ENCODE measurements at places on chromosomes 2 and 18. TPM values are rescaled to one million over a fixed set of nuclear protein-coding genes. Genes with fewer than 3 reads are reported as not detected.
A peak's percentile ranks its signal among the peaks of the same experiment; 100 is the strongest.

DNA sequence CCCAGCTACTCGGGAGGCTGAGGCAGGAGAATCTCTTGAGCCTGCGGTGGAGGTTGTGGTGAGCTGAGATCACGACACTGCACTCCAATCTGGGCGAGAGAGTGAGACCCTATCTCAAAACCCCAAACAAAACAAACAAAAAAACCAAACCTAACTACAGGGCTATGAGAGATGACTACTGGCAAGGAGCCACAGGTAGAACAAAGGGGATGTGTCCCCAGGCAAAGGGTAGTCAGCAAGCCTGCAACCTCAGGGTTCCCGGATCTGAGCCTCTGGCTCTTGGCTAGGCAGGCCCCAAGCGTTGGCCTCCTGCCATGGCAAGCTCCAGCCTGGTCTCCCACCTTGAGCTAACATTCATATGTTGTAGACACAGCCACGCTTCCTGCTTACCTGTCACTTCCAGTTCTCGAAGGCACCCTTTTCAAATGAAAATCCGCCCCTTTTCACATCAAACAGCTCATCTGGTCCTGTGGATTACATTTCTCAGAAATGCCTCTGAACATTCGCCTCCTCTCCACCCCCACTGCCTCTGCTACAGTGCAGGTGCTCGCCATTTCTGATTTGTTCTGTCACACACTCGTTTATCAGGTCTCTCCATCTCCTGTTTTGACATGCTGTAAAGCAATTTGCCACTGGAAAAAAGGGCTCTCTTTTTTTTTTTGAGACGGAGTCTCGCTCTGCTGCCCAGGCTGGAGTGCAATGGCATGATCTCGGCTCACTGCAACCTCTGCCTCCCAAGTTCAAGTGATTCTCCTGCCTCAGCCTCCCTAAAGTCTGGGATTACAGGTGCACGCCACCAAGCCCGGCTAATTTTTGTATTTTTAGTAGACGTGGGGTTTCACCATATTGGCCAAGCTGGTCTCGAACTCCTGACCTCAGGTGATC lies 13.1 kb upstream of the ACTR3 start:
- H3K4me3 ChIP-seq = no peak overlapping the region
- H3K4me1 ChIP-seq = peaks cover 19% of the 10 kb centered on the region

DNA sequence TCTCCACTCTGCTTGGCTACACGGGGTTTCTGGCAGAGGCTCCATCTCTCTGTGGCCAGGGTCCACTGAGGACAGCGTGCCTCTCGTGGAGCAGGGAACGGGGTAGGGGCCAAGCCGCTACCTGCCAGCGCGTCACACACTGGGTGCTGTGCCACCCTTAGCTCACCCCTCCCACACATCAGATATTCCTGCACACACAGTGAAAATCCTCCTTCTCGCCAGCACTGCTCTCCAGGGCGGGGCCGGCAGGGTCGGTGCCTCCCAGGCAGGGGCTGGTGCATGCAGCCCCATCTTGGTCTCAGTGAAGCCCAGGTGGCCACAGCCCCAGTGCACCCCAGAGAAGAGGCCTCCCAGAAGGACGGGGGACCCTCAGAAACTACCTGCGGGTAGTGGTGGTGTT lies 124.6 kb downstream of the MBP start:
- DNase-seq = no peak
- H3K4me1 ChIP-seq = no peaks in the 10 kb centered on the region
- no peak overlapping the region for H3K27ac ChIP-seq
- H3K36me3 ChIP-seq = no peaks in the 10 kb centered on the region
- H3K27me3 ChIP-seq = no peaks in the 10 kb centered on the region

GRCh38 chr2:26455670-26456439 lies 22.1 kb downstream of the OTOF start:
- H3K27me3 ChIP-seq = no peaks in the 10 kb centered on the region
- no peak overlapping the region for H3K4me3 ChIP-seq
- H3K36me3 ChIP-seq = no peaks in the 10 kb centered on the region
- no peak for DNase-seq
- H3K4me1 ChIP-seq = no peaks in the 10 kb centered on the region
- H3K27ac ChIP-seq = no peak overlapping the region

C2orf92 gene
- 8.5 TPM for total RNA-seq

DNA sequence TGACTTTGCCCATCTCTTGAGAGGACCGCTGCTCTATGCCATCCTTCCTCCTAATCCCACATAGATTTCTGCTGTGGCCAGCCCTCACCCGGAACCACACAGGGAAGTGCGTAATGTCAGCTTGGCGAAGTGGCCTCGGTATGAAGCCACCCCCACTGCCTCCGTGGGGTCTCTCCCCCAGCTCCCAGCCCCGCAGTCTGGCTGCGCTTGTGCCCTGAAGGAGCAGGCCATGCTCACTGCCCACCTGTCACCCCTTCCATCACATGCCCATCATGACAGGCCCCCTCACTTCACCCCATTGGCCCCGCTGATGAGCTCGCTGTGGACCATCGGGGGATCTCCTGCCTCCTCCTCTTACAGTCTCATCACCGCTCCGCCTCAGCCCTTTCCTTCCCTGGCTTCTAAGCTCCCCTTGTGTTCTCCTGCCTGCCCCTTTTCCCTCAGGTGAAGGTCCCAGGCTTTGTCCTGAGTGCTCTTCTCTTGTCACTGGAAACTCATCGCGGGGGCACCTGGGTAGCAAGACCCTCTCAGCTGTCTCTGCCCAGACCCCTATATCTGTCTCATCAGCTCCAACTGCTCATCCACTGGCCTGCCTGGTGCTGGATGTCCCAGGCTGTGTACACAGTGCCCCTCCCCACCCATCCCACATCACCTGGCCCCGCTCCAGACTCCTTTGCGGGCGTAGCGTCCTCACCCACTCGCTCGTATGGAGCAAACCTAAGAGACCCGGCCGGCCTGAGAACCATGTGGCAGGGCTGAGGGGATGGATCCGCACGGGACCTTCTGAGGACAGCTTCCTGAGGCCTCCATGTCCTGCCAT lies 81.7 kb downstream of the GLI2 start:
- peaks cover 34% of the 10 kb centered on the region for H3K4me1 ChIP-seq
- H3K27ac ChIP-seq = no peak overlapping the region
- no peaks in the 10 kb centered on the region for H3K27me3 ChIP-seq
- H3K36me3 ChIP-seq = no peaks in the 10 kb centered on the region
- DNase-seq = no peak
- H3K4me3 ChIP-seq = no peak overlapping the region

- H3K27ac ChIP-seq = peak overlapping the region; percentile 67
- H3K36me3 ChIP-seq = no peaks in the 10 kb centered on the region
- peak overlapping the region; percentile 49 for H3K4me3 ChIP-seq
- no peaks in the 10 kb centered on the region for H3K27me3 ChIP-seq
- DNase-seq = peak; percentile 71
- H3K4me1 ChIP-seq = peaks cover 16% of the 10 kb centered on the region
Measured at GRCh38 chr18:13382366-13382953, 163.9 kb downstream of the LDLRAD4 start.

TMEM198 gene
- 3.8 TPM for total RNA-seq

- no peaks in the 10 kb centered on the region for H3K36me3 ChIP-seq
- no peaks in the 10 kb centered on the region for H3K27me3 ChIP-seq
- H3K27ac ChIP-seq = peak overlapping the region; percentile 63
- DNase-seq = peak; percentile 80
- peaks cover 8% of the 10 kb centered on the region for H3K4me1 ChIP-seq
- no peak overlapping the region for H3K4me3 ChIP-seq
Measured at GRCh38 chr2:55901322-55901721, 22.3 kb downstream of the EFEMP1 start.

GAL3ST2 gene
- total RNA-seq = not detected

DNA sequence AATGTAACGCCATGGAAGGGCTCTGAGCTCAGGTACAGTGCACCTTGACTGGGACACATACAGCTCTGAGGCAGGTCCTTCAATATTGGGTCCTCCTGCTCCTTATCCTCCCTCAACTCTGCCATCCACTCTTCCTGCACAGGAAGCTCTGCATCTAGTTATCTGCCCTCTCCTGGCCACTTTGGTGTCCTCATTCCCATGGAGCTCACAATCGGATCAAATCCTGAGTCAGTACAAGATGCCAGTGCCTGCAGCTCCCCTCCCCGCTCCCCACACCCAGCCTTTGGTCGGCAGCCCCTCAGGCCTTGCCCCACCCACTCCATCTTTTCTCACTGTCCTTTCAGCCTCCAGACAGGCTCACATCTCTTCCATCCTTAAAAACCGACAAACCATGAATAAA lies 58.0 kb downstream of the LRRFIP1 start:
- H3K36me3 ChIP-seq = no peaks in the 10 kb centered on the region
- no peak overlapping the region for H3K4me3 ChIP-seq
- H3K27ac ChIP-seq = no peak overlapping the region

SLC19A3 gene
- 0.14 TPM for total RNA-seq

GRCh38 chr2:26887151-26887550 lies 39.2 kb downstream of the DPYSL5 start:
- peaks cover 12% of the 10 kb centered on the region for H3K27me3 ChIP-seq
- H3K4me3 ChIP-seq = no peak overlapping the region
- H3K27ac ChIP-seq = no peak overlapping the region

GRCh38 chr2:55017880-55018279 lies 32.4 kb downstream of the RTN4 start:
- no peak overlapping the region for H3K4me3 ChIP-seq
- no peaks in the 10 kb centered on the region for H3K27me3 ChIP-seq
- no peak overlapping the region for H3K27ac ChIP-seq
- peaks cover 27% of the 10 kb centered on the region for H3K4me1 ChIP-seq
- no peaks in the 10 kb centered on the region for H3K36me3 ChIP-seq
- DNase-seq = no peak

DNA sequence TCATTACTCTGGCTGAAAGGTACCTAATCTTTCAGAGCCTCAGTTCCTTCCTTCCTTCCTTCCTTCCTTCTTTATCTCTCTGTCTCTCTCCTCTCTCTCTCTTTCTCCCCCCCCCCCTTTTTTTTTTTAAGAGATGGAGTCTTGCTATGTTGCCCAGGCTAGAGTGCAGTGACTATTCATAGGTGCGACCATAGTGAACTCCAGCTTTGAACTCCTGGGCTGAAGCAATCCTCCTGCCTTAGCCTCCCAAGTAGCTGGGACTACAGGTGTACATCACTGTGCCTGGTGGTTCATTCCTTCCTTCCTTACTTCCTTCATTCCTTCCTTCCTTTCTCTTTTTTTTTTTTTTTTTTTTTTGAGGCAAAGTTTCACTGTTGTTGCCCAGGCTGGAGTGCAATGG lies 64.3 kb upstream of the MAP4K3 start:
- no peak overlapping the region for H3K4me3 ChIP-seq
- no peak overlapping the region for H3K27ac ChIP-seq
- DNase-seq = no peak
- no peaks in the 10 kb centered on the region for H3K27me3 ChIP-seq
- no peaks in the 10 kb centered on the region for H3K36me3 ChIP-seq

PLCL1 gene
- 0.84 TPM for total RNA-seq

IL18RAP gene
- total RNA-seq = not detected

GRCh38 chr2:230927711-230928341 lies 2.8 kb upstream of the GPR55 start:
- no peak for DNase-seq
- no peak overlapping the region for H3K27ac ChIP-seq
- no peaks in the 10 kb centered on the region for H3K4me1 ChIP-seq
- peaks cover 4% of the 10 kb centered on the region for H3K27me3 ChIP-seq
- no peak overlapping the region for H3K4me3 ChIP-seq
- H3K36me3 ChIP-seq = no peaks in the 10 kb centered on the region

- H3K27me3 ChIP-seq = no peaks in the 10 kb centered on the region
- DNase-seq = no peak
- H3K27ac ChIP-seq = no peak overlapping the region
- H3K4me3 ChIP-seq = no peak overlapping the region
Measured at GRCh38 chr2:191617575-191617974, 60.4 kb upstream of the NABP1 start.

DNA sequence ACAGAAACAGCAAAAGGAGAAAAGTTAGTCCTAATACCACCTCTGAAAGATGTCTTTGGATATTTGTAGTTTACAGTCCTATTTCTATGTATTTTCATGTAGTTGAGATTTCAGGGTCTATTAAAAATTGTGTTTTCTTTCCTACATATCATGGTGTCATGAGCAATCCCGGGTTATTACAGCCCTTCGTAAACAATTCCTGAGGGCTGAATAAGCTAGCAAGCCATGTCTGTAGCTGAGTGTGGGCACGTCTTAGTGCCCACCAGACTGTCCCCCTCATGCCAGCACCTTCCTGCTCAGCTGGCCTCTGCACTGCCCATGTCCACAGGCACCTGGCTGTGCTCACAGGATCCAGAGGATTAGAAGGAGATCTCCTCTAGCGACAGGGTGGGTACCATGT lies 60.6 kb downstream of the CTIF start:
- DNase-seq = no peak
- H3K4me1 ChIP-seq = peaks cover 7% of the 10 kb centered on the region
- H3K27me3 ChIP-seq = no peaks in the 10 kb centered on the region
- no peak overlapping the region for H3K4me3 ChIP-seq

- peaks cover 18% of the 10 kb centered on the region for H3K4me1 ChIP-seq
- H3K4me3 ChIP-seq = no peak overlapping the region
- H3K27me3 ChIP-seq = no peaks in the 10 kb centered on the region
- no peak overlapping the region for H3K27ac ChIP-seq
Measured at GRCh38 chr2:196295005-196295404, 123.6 kb upstream of the STK17B start.
